Posterior vena cava (tissue), 2 donors: ENCODE measurements at places on chromosomes 2 and 18. TPM values are rescaled to one million over a fixed set of nuclear protein-coding genes. Genes with fewer than 3 reads are reported as not detected.

Gene SP140
- total RNA-seq = 4.5 TPM

Gene ITGA6
- total RNA-seq = 47.1 TPM

Gene FAM117B
- total RNA-seq = 3.6 TPM

Gene FHL2
- 119 TPM for total RNA-seq

Gene CHRNA1
- not detected for total RNA-seq

DNA sequence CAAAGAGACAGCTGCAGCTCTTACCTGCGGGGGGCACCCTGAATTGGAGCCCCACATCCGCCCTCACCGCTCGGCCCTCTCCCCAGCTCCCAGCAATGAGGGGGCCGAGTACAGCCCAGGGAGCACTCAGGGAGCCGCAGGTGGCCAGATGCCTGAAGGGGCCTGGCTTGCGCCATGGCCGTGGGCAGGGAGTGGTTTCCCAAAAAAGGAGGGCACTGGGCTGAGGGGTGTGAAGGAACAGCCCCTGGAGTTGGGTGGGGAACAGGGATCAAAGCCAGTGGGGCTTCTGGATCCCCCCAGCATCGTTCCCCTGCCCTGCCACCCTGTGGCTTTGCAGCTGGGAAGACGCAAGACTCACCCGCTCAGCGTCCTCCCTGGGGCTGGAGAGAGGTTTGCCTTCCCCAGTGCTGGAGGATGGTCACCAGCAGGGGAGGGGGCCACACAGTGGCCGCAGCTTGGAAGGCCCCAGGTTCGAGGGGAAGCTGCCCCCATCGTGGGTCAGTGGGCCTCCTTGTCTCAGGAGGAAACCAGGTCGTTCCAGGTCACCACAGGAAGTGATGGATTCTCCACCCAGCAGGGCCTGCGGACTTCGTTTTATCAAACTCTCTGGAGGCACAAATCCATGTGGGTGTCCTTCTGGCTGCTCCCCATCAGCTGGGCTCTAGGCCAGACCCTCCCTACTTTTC is 68.2 kb upstream of the HPCAL1 start:
- DNase-seq = peak; percentile 72

- DNase-seq = no peak
Observed at GRCh38 chr2:212276813-212277212, 261.8 kb downstream of the ERBB4 start.

GRCh38 chr2:20172273-20173055 is 52.5 kb downstream of the SDC1 start:
- no peak for DNase-seq

DNA sequence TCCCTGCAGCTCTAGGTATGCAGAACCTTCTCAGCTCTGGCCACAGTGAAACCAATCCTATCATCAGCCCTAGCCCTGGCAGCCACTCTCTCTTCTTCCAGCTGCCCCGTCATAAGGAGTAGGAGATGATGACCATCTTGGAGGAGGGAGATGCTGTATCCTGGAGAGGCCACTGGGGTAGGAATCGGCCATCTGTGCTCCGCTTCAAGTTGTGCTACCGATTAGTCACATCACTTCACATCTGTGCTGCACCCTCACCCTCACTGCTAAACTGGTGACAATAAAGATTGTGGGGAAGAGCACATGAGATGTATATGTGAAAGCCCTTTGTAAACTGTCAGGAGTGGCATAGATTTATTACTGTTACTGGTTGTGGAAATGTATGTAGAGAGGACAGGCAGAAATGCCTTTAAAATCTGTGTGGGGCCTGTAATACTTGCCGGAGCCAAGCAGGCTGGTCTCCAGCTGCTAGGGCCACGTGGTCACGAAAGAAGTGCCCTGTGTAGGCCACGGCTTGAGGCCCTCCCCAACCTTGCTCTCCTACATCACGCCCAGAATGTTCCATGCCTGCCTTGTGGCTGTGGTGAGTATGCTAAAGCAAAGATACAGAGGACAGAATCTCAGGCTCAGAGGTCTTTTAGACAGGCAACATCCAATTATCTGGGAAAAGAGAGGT is 236.8 kb downstream of the CLIP4 start:
- no peak for DNase-seq

DNA sequence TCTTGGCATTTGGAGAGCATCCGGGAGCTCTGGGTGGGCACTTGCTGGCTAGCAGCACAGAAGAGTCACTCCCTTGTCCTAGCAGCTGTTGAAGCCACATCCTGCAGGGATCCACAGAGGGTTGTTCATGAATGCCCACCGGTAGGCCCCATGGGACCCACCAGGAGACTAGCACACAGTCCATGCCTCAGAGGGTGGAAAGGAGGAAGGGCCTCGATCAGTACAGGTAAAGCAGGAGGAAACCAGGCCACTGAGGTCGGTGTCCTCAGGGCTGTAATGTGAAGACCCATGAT is 205.8 kb downstream of the SEPTIN10 start:
- no peak for DNase-seq

GRCh38 chr2:144596073-144596871 is 76.4 kb upstream of the ZEB2 start:
- no peak for DNase-seq

DNA sequence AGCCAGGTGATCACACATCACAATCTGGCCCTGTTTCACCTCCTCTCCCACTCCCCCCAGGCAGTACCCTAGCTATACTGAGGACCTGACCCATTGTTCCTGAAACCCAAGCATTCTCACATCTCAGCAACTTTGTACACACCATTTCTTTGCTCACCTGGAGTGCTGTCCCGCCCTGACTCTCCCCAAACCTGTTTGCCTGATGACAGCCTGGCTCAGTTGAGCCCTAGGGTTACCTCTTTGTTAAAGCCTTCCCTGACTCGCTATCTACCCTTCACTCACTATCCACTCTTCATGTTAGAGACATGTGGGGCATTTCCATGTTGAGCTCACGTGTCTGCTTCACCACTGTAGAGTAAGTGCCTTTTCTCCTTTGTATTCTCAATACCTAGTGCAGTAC is 49.1 kb downstream of the GREB1L start:
- no peak for DNase-seq
